Activated T-cell treated with anti-CD3 and anti-CD28 coated beads, Interleukin-2, amount 50 U/mL, for 24 hours (primary cell): ENCODE measurements at places on chromosomes 3 and 15.

DNA sequence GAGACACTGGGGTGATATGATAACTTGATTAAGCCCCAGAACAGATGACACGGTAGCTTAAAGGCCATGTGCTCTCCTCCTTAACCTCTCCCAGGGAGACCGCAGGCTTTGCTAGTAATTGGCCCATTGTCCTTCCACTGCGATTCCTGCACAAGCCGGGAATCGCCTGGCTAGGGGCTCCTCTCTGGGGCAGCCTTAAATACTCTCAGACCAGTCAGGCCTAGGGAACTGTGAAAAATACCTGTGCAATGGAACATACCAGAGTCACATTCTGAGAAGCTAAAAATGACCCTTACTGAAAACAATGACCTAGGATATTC, 56.3 kb downstream of the CPN2 start:
- no peak for DNase-seq

DNA sequence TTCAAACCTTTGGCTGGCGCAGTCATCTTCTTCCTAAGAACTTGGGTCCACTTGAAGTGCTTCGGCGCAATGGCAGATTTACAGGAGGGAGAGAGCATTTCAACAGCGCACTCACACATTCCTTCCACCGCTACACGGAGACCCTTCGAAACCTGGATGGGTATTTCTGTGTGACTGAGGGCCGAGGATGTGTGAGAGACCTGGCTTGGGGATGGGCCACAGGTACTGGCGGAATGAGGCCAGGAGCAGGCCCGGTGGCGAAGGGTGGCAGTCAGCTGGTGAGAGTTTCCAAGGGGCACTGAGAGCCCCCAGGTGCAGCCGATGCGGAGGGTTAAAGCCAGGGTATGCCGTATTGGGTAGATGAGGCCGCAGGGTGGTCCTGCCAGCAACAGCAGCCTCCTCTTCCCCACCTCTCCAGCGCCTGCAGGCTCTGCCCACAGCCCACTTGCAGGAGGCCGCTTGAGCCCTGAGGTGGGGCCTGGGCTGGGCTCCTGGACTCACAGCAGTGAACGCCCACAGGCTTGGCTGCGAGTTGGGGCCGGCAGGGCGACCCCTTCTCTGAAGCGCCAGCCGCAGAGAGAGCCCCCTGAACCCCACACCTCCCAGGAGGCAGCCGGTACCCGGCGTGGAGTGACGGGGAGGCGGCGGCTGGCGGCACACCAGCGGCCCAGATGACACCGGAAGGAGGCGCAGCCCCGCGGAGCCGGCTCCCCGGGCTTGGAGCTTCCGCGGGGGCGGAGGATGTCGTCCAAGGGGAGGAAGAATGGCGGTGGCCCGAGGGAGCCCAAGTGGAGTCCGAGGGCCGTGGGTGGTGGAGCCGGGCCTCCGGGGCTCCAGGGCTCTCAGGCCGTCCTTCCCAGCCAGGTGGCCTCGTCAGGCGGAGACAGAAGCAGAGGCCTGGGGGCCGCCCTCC, 166.5 kb downstream of the NSMCE3 start:
- peak; percentile 43 for DNase-seq

- no peak for DNase-seq
Measured at GRCh38 chr3:66165660-66166059, 55.1 kb upstream of the SLC25A26 start.

DNA sequence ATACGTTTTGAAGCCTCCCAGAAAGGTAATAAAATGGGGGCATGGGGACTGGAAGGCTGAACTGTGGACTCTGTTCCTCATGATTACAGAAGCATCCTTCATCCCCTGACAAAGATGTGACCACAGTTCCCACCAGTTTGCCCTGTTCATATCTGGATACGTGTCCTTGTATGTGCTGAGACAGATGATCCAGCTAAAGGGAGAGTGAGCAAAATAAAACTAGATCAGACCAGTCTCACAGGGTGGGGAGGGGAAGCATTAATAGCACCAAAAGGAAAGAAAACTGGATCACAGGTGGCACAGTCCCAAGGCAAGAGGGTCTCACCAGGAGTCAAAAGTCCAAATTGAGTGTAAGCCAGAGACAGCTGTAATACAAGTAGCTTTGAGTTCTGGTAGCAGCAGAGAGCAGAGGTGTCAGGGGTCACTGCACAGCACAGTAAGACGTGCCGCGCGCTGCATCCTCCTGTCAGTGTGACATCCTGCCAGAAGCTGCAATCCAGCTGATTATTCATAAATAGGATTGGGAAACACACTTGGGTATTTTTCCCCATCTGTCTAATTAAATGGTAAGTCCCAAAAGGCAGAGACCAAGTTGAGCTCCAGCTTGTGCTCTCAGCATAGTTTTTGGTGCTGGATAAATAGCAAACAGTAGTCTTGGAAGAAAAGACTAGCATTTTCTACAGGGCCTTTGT, 560.0 kb upstream of the CFAP20DC start:
- no peak for DNase-seq

- peak; percentile 81 for DNase-seq
Measured at GRCh38 chr15:25850154-25851111, 12.7 kb downstream of the ATP10A start.

- no peak for DNase-seq
Measured at GRCh38 chr3:46987319-46987742, 7.9 kb downstream of the NBEAL2 start.

DNA sequence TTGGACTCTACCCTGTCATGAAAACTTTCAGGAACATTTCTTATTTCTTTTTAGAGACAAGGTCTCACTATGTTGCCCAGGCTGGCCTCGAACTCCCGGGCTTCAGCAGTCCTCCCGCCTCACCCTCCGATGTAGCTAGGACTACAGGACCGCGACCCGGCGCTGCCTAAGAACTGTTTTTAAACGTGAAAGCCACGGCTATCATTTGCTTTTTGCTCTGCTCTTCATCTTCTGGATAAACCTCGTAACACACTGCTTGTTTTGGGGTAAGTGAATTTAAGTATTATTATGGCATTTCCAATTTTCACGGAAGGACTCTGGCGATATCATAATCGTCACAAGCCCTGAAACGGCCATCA, 14.3 kb upstream of the CCNL1 start:
- DNase-seq, result peak; percentile 54

DNA sequence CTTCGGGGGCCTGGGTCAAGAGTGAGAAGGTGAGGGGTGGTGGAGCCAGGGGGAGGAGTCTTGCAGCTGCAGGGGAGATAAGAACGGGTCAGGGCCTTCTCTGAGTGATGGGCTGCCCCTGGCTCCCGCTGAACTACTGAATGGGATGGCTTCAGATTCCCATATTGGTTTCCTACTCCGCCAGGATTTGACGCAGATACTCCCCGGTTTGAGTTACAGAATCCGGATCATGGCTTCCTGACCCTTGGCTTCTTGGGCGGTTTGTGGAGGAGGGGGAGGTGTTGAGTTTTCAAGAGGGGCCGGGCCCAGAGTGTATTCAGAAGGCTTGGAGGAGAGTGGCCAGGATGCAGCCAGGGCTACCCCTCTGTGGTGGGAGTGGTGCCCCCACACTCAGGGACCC, 119.9 kb upstream of the ATP2B2 start:
- no peak for DNase-seq

GRCh38 chr3:178754852-178755510, 218.7 kb downstream of the KCNMB2 start:
- DNase-seq, result no peak
